ENCODE measurements at places on chromosomes 3 and 15.

GRCh38 chr3:109387201-109387600 lies 49.9 kb upstream of the DPPA4 start:
- DNase-seq = no peak

DNA sequence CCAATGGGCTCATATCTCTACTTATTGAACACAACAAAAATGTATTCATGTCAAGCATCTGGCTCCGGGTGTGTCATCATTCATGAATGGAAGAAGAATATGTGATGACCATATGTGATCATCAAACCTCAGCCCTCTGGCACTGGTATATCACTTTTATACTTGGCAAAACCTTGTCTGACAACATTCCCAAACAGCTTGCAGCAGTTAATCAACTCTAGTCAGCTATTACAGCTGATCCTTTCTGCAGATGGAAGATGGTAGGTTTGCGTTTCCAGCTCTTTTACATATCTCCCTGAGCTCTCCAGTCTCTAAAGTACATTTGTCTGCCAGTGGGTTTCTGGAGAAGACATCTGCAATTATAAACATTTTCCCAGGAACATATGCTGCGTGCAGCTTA lies 6.6 kb downstream of the PLSCR5 start:
- no peak for DNase-seq

- no peak for DNase-seq
These were observed 56.9 kb downstream of the ROPN1B start for GRCh38 chr3:126025862-126026261.

DNA sequence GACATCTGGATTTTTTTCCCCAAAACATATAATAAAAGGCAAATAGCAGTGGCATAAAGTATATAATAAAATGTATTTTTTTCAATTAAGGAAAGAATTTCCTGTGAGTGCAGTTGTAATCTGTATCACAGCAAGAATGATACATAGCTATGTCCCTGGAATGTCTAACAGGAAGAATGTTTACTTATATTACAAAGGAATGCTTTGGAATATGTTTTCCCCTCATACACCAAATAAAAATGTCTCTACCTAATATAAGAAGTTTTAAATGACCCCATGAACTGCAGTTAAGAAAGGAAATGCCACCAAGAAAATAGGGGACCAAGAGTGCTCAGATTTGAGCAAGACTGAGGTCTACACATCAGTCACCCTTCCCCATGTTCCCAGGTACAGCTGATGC lies 38.0 kb upstream of the ATP11B start:
- no peak for DNase-seq

Measured in DMS79 (cell line).